ENCODE measurements at places on chromosomes 5 and 9.

DNA sequence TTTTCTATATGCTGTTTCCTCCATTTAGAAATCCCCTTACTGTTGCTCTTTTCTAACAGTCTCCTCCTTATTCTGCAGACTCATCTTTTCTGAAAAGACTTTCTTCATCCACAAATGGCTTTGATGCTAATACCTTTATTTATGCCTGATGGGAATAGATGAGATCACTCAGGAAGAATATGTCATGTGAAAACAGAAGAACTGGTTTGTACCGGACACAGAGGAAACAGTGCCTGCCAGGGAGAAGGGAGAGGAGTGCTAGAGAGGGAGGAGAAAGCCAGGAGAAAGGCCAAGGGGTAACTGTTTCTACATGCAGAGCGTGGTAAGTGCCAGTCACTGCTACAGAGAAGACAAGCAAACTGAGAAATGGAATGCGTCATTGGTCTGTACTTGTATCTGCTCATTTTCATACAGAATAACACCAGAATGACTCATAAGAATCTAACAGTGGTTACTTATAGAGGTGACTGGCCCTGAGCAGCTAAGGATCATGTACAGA lies 45.9 kb upstream of the PJA2 start:
- DNase-seq = no peak

- no peak for DNase-seq
Measured at GRCh38 chr5:172585114-172585513, 55.9 kb upstream of the NEURL1B start.

DNA sequence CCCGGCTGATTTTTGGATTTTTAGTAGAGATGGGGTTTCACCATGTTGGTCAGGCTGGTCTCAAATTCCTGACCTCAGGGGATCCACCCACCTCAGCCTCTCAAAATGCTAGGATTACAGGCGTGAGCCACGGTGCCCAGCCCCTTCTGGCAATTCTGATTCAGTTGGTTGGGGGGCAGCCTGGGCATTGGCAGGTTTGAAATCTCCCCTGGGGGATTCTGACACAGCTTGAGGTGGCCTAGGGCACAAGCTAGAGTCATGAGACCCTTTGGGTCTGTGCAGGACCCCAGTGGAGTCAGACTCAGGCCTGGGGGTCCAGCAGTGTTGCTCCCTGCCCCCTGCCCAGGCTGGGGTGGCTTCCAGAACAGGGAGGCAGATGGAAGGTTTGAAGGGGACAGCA lies 239.8 kb downstream of the PBX3 start:
- no peak for DNase-seq

GRCh38 chr9:107637421-107638420 lies 148.2 kb upstream of the KLF4 start:
- peak; percentile 42 for DNase-seq

DNA sequence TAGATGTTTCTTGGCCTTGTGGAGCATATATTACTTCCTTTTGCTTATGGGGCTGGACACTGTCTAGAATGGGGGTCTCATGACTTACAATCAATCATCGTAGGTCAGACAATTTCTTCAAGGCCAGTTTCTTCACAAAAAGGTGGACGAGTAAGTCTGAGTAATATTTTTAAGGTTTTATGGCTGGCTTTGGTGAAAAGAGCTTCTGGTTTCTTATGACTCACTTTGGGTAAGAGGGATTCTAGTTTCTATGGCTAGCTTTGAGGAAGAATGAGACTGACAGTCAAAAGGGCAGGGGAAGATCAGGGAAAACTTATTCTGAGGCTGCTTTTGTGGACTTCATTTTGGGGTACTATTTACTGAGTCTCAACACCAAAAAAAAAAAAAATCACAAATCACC lies 2067.2 kb upstream of the C9orf72 start:
- no peak for DNase-seq

DNA sequence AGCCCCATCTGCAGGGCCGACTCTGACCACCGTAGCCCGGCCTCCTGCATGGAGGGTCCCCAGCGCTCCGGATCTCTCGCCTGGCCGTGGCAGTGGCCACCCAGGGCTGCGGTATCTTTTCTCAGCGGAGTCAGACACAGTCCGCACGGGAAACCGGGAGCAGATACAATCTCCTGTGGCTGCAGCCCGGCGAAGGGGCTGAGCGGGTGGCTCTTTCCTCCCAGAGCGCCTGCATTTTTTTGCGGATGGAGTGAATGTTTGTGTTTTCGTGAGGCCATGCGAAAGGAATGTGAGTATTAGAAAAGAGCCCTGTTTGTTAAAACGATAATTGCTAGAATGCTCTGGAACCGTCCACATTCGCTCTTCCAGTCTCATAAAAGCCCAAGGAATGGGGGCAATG lies 53.4 kb upstream of the PTCH1 start:
- no peak for DNase-seq

- no peak for DNase-seq
Measured at GRCh38 chr5:23864786-23865185, 357.4 kb downstream of the PRDM9 start.

DNA sequence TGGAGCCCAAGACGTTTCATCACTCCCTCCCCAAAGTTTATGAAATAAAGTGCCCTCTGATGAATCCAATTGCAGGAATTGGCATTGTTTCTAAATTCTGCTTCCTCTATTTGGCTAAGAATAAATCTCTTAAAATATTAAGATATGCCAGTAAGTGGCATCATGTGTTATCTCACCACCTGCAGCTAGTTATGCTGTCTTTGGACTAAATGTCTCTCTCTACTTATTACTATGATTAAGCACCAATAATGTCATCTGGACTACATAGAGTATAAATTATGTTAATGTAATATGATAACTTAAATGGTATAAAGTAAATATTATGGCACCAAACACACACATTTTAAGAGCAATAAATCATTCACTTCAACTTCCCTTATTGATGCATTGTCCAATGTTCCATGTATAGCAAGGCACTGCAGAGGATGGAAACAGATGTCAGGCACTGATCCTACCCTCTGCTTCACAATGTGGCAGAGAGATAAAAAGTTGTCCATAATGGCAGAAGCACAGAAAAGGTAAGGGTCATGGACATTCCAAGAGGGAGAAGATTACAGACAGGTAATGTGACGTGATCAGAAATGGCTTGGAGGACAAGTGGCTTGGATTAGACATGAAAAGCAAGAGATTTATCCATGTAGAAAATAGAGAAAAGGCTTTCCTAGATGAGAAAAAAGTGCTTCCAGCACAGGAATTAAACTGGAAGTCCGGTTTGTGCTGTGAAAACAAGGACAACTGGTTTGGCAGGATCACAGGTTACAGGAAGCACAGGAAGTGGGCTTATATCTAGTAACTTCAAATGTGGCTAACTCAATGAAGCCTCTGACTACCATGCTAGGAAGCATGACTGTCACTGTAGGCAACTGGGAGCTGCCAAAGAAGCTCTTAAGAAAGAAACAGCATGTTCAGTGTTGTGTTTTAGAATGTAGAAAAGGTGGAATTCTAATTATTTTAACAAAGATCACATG lies 26.7 kb downstream of the MARCHF11 start:
- no peak for DNase-seq

DNA sequence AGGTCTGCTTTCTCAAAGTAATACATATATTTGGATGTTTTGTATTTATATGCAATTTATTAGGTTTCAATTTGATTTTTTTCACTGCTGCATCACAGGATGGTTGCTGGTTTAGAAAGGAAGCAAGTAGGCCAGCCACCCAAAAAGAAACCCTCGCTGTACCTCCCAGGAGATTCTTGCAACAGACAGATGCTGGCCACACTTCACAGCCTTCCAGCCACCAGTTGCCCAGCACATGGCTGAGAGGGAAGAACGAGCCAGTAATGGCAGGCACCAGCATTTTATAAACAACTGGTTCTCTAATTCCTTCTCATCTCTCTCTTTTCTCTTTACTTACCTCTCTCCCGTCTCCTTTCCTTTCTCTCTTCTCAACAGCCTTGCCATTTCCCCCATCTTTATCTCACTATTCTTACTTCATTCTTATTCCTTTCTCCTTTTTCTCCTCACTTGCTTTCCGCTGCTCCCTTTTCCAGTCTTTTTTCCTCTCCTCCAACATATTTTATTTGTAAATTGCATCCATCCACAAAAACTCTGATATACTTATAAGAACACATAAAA lies 38.9 kb downstream of the EFNA5 start:
- DNase-seq = no peak

DNA sequence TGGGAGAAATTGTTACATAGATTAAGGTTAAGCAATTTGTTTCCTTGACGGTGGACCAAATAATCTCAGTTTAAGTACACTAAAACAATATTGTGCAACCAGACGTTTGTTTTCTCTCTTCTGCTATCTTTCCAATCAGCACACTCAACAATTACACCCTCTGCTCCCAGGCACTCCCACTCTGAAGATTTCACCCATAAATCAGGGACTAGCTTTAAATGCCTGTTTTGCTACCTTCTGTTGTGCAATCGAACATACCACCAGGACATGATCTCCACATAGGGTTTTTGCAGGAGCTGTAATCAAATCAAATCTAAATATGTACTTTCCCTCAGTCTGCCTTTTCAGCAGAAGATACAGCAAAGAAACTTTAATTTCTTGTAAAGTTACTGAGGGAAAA lies 405.8 kb upstream of the TLE4 start:
- no peak for DNase-seq

DNA sequence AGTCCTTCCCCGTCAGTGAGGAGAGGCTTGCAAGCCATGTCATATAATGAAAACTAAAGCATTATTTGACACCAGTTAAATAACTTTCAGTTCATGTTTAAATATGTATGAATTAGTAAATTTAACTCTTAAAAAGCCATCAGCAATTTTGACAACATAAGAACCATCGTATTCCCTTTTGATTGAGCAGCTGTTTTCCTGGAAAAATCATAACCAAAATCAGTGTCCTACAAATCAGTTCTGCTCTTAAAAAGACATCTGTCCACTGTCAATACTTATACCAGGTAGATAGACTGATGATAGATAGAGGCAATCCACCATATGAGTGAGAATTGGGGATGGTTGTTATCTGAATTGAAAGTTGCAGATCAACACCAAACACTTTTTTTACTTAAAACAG lies 2.3 kb downstream of the DIRAS2 start:
- no peak for DNase-seq

GRCh38 chr9:98315551-98316060 lies 60.2 kb upstream of the TBC1D2 start:
- DNase-seq = peak; percentile 69

DNA sequence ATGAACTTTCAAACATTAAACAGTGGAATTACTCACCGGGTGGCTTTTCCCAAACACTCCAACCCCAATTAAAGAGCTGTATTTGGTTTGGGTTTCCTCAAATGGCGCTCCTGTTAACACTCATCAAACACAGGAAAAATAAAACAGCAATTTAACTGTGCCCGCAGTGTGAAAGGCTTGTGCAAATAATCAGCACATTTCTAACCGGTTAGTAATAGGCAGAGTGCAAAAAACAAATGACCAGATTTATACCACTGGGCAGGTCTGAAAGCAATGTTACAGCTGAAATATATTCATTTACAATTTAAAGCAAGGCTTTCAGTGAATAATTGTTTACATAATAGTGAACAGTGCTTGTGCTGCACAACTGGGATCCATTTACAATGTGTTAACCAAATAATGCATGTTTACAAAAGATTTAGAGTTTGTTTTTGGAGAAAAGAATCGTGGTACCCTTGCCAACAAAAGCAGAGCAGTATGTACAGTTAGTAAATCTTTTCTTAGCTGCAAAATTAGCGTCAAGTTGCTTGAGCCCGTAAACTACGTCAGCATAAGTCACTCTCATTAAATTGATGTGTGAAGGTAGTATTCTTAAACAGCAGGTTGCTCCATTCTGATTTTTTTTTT lies 662.9 kb upstream of the ZNF608 start:
- no peak for DNase-seq

- no peak for DNase-seq
Measured at GRCh38 chr5:761854-762710, 22.4 kb downstream of the ZDHHC11B start.

DNA sequence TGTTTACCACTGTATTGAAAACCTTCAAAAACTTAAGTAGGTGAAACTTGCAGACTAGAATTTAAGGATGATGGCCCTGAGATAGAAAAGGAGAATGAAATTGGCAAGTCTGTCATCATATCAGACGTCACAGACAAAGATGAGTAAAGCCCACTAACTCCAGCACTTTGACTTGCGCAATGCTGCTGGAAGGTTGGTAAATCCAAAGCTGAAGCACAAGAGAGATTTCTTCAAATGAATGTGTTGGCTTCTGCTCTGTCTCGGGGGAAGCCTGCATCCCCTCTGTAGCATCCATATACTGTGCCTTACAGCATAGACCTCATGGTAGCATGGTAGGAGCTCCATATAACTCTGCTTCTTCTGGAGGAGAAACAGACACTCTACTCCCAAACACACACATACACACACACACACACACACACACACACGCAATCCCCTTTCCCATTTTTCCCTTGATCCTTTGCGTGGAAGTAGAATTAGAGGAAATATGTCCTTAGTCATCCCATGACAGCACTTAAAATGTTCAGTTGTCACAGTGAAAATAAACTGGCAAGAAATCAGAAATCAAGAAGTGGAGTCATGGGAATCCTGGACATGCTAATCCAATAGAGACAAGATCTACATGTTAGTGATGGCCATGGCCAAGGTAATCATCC lies 241.5 kb downstream of the NR3C1 start:
- peak; percentile 47 for DNase-seq

Data from CD4-positive, alpha-beta T cell treated with Interferon alpha-2 for 1 hour (primary cell).